Dermis blood vessel endothelial cell (primary cell): ENCODE measurements at places on chromosomes 7 and 10.

GRCh38 chr10:49652421-49653272 lies 26.8 kb upstream of the C10orf53 start:
- DNase-seq = no peak

DNA sequence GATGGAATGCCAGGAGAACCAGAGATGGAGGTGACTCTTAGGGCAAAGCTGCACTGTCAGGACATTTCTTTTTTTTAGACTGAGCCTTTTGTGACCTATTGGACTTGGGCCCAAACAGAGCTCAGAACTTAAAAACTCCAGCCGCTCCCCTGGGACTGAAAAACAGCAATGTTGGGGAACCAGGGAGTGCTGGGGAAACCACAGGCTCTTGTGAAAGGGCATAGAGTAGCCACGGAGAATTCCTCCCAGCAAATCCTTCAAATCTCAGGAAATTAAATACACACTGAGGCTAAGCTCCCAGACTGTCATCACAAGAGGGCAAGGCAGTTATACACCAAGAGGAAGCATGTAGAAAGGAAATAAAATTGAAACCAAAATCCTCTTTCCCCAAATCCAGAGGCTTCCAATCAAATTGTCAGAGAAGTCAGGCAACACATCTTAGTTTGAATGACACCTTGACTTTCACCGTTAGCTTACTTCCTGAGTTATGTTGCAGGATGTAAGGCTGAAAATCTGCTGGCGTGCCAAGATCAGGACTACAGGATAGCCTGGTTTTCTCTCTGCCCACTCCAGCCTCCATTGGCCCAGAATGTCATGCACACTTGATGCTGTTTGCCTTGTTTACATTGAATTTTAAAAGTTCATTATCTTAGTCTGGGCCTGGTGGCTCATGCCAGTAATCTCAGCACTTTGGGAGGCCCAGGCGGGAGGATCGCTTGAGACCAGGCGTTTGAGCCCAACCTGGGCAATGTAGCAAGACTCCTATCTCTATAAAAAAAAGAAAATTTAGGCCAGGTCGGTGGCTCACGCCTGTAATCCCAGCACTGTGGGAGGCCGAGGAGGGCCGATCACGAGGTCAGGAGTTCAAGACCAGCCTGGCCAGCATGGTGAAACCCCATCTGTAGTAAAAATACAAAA lies 2.6 kb upstream of the RFC2 start:
- peak; percentile 51 for DNase-seq

- no peak for DNase-seq
These were observed 172.4 kb upstream of the NFE2L3 start for GRCh38 chr7:25979605-25980004.

GRCh38 chr7:25359471-25360059 lies 131.3 kb upstream of the NPVF start:
- no peak for DNase-seq

- no peak for DNase-seq
These were observed 70.7 kb upstream of the ANTXRL start for GRCh38 chr10:46216003-46216634.

GRCh38 chr10:42962902-42963231 lies 114.0 kb upstream of the RET start:
- no peak for DNase-seq

DNA sequence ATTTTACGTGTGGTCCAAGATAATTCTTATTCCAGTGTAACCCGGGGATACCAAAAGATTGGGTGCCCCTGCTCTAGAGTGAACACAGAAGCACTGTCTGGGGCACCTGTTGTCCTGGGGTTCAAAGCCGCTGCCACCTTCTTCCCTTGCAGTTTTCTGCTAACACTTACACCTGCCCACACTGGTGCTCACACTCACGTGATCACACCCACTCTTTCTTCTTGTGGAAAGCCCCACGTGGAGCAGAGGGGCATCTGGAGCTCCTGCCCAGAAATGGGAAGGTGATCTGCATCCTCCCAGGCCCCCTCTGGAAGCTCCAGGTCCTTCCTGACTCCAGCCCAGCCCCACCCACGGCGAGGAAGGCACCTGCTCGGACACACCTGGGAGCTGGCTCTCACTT lies 42.9 kb downstream of the PTPRN2 start:
- DNase-seq = no peak

DNA sequence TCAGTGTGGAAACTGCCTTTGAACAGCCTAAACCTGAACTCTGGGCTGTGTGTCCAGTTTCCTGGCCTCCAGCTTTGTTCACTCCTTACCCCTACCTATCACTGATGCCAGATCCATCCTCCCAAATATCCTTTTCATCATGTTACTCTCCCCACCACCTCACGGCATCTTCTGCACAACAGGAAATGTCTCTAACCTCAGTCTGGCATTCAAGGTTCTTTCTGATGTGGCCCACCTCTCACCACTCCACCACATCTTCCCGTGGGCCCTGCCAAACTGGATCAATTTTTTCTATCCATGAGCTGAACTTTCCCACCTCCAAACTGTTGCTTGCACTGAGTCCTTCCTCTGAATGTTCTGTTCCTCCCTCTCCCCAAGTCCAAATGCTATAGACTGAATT lies 35.8 kb upstream of the MAP3K8 start:
- DNase-seq = no peak

DNA sequence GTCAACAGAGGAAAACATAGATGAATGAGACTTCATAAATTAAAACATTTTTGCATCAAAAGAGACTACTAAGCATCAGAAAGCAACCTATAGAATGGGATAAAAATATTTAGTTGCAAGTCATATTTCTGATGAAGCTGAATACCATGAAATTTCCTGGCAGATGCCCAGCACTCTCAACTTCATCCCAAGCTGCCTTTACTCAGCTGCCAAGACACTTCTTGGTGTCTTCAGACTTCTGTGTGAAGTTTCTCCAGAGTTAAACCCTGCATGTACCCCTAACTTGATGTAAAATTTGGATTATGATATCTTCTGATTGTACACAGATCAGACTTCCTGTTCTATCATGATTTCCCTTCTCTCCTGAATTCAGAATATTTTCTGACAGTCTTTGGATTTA lies 73.2 kb downstream of the AKR1C4 start:
- no peak for DNase-seq

GRCh38 chr10:129544205-129545202 lies 77.5 kb downstream of the MGMT start:
- DNase-seq = peak; percentile 67

GRCh38 chr7:88452646-88453045 lies 146.0 kb upstream of the STEAP4 start:
- no peak for DNase-seq

DNA sequence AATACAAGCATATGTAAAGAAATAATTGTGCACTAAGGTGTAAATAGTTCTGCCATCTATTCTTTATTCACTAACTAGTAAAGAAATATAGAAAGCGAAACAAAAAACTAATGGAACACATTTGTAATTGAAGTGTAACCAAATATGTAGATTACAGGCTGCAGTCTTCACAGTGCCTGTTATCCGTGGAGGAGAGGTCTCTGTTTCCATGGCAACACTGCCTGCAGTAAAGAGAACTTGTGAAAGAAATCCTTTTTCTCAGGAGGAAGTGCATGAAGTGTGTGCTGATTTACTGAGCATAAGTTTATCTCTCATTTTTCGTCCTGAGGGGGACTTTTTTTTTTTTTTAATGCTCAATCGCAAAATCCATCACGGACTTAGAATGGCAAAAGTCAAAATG lies 102.5 kb downstream of the APBB1IP start:
- DNase-seq = no peak

- DNase-seq = peak; percentile 21
These were observed 38.6 kb downstream of the RSBN1L start for GRCh38 chr7:77734659-77735421.

- DNase-seq = no peak
These were observed 4.4 kb downstream of the EIF3B start for GRCh38 chr7:2358968-2359527.

DNA sequence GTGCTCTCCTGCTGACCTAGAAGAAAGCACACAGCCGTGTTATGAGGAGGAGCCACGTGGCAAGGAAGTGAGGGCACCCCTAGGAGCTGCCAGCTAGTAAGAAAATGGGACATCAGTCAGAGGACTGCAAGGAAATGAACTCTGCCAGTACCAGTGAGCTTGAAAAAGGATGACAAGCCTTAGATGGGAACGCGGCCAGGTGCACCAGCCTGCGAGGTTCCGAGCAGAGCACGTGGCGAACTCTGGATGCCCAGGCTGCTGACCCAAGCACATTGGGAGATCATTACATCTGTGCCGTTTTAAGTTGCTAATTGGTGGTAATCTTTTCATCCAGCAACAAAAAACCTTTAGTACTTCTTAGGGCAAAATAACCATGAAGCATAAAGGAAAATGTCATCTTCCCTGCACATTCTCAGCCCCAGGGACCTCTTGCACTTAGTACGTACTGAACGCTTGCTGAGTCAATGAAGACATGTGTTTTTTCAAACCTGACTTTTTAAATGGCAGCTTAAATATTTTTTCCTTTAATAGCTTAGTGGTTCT lies 69.4 kb downstream of the AMZ1 start:
- DNase-seq = peak; percentile 61

GRCh38 chr7:39336442-39336841 lies 229.8 kb upstream of the YAE1 start:
- DNase-seq = no peak

GRCh38 chr10:20963056-20963455 lies 65.9 kb upstream of the NEBL start:
- DNase-seq = no peak

DNA sequence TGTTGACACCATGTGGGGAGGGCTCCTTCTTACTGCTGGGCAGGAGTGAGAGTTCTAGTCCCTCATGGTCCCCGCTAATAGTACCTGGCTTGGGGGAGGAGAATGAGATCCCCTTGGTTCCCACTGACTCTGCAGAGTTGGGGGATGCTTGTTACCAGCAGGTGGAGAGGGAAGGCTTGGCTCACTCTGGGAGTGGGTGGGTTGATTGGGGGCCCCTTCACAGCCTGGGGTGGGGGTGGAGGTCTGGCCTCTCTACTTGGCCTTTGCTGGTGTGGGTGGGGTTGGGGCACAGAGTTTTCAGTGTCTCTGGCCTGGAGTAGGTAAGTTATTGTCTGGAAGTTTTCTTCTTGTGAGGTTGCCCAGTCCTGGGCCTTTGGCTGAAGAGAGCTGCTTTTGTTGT lies 31.9 kb downstream of the ADCY1 start:
- DNase-seq = no peak

DNA sequence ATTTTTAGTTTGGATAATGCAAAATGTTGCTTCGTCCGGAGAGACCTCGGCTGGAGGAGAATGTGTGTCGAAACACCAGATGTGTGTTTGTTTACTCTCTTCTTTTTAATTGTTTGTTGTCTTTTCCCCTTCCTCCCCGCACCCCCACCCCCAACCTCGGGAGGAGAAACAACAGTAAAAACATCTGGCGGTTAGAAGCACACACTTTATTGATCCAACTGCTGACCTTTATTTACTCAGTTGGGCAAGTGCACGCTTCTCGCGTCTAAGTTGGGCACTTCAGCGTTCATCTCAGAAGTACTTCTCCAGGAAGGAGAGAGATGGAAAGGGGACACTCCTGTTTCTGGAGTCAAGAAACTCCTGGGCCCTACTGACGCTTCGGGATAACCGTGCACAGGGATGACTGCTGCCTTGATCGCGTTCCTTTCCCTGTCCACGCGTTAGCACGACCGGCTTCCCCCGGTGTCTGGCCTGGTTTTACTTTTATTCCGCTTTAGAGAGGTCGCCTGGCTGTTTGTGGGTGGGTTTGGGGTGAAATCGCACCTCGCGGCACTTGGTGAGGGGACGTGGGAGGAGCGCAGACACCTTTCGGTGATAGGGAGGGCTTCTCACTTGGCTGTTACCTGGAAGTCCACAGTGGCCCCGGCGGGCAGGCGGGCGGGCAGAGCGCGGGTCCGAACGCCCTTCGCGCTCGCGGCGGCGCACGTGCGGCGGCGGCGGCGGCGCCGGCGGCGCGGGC lies 168.3 kb upstream of the PPP1R3A start:
- DNase-seq = peak; percentile 42

- DNase-seq = no peak
These were observed 22.1 kb upstream of the CDH23 start for GRCh38 chr10:71374481-71375233.

DNA sequence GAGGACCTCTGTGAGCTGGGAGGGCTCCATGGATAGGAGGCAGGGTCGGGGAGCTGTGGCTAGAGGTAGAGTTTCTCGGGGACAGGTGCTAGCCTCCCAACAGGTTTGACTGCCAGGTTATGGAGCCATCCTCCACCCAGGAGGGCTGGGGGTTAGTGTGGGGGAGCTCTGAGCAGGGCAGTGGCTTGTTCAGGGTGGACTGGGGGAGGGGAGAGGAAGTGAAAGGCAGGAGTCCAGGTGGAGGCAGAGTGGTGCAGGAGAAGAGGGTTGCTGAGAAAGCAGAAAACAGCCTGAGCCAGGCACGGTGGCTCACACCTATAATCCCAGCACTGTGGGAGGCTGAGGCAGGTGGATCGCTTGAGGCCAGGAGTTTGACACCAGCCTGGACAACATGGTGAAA lies 40.5 kb upstream of the HSPB1 start:
- DNase-seq = no peak

DNA sequence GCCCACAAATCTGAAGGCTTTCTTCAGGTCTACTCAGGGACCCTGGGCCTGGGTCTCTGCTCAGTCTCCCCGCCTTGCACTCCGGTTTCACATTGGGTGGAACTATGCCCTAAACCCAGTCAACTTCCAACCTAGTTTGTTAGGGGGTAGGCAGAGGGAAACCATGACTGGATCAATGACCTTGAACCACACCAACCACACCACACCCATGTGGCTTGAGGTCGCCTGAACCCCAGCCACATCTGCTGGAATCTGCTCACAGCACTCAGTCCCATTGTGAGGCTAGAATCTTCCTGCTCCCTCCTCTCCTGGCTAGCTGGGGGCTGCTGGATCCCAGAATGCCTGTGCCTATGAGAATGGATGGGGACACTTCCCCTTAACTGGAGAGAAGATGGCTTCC lies 17.9 kb downstream of the RFC2 start:
- no peak for DNase-seq

DNA sequence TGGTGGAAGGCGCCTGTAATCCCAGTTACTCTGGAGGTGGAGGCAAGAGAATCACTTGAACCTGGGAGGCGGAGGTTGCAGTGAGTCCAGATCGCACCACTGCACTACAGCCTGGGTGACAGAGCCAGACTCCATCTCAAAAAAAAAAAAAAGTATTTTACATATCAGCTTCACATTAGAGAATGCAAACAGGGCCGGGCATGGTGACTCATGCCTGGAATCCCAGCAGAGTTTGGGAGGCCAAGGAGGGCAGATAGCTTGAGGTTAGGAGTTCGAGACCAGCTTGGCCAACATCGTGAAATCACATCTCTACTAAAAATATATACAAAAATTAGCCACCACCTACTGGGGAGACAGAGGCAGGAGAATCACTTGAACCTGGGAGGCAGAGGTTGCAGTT lies 31.6 kb downstream of the USP54 start:
- no peak for DNase-seq

GRCh38 chr7:30134611-30135300 lies at the start of gene MTURN:
Gene MTURN, plus strand, starts transcription at chr7:30134986. Its CDS starts 151 bp downstream, at chr7:30135137.
- DNase-seq = peak; percentile 85

DNA sequence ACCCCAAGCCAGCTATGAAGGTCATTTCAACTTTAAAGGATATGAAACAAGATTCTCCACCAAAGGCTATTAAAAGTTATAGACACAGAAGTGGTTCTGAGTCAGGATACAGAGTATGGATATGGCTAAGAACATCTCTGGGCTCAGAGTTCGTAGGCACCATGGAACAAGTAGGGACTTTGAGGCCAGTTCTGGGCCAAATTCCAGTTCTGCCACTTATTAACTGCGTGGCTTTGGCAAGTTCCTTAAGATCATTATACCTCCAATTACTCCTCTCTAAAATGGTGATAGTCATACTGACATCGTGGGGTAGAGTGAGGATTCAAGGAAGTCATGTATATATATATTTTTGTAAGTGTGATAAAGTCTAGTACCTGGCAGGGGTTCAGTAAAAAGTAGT lies 105.8 kb upstream of the NFE2L3 start:
- DNase-seq = no peak
